ENCODE measurements at places on chromosomes 13 and 19.
A peak's percentile ranks its signal among the peaks of the same experiment; 100 is the strongest.

- DNase-seq, result peak; percentile 39
Observed at GRCh38 chr19:49391581-49392399, 3.7 kb downstream of the KASH5 start.

GRCh38 chr13:113408562-113408961, 44.6 kb upstream of the GRTP1 start:
- DNase-seq, result no peak

DNA sequence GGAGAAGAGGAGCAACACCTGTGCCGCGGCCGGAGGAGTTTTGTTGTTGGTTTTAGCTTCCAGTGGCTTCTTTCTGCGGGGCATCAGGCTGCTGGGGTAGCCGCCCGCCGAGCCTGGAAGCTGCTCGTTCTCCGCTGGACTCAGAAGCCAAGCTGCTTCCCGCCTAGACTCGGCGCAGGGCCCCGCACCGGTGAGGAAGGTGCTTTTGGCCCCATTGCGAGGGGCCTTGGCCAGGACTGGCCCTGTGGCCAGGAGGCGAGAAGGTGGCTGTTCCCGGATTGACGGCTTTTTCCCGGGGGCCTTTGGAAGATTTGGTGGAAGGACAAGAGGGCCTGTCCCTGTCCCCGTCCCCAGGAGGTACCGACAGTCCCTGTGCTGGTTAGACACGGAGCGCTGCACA, 28.8 kb downstream of the CERS1 start:
- DNase-seq, result no peak

DNA sequence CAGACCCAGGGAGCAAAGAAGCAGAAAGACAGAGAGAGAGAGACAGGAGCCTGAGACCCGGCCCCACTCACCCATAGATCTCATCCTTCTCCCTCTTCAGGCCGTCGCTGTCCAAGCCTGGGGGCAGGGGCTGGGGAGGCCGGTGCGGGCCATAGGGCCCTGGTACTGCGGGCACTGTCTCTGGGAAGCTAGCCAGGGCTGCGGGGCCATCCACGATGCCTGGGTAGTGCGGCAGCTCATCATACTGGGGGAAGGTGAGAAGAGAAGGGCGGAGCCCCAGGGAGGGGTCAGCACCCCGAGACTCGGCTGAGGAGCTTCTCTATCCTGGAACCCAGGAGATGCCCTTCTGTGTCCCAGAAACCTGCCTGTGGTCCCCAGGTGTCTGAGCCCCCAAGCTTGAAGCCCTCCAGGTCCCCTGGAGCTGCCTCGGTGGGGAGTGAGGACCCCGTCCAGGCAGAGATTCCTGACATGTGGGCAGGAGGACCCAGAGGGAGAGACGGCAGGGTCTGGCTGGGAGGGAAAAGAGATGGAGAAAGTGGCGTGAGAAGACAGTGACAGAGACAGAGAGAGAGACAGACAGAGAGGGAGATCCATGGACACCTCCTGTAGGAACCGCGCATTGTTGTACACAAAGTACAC, 2.1 kb downstream of the MEIS3 start:
- no peak for DNase-seq

DNA sequence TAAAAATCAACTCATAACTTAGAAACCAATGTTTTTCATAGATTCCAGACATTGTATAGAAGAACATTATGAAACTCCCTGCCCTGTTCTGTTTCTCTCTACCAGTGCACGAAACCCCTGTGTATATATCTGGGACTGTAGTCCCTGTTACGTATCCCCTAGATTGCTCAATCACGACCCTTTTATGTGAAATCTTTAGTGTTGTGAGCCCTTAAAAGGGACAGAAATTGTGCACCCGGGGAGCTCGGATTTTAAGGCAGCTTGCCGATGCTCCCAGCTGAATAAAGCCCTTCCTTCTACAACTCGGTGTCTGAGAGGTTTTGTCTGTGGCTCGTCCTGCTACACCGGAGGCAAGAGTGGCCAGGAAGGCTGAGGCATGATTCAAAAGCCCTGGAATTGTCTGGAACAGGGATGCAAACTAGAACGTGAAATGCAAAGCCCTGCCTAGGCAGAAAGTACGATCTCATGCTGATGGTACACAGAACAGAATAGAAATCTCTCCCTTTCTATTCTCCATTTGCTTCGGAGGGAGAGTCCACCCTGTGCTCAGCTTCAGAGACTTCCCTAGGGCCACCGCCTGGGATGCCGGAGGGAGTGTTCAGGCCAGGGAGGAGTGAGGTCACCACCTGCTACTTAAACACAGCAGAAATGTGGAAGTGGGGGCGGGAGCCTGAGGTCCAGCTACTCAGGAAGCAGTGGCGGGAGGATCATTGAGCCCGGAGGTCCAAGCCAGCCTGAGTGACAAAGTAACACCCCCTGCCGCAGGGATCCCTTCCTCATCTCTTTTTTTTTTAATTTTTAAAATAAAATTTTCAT, 758 bp upstream of the ZNF888 start:
- no peak for DNase-seq

GRCh38 chr19:6720369-6721137, at the start of gene C3:
TSS of gene C3 (minus strand) at chr19:6720650. CDS start at chr19:6720589, 61 bp downstream.
- DNase-seq, result no peak

DNA sequence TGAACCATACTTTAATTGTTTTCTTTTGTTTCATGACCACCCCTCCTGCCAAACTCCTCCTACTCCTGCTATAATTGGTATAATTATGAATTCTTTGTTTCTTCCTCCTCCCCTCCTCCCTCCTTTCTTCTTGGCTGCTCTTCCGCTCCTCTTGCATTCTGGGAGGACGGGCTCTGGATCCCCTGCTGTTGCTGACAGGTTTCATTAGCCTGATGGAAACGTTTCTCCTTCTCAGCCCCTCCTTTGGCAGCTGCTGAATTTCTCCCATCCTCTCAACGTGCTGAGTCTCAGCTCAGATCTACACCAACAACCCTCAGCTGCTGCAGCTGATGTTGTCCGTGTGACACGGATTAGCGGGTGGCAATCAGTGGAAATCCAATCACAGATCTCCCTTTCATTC, 97.1 kb upstream of the UBAC2 start:
- no peak for DNase-seq
